ENCODE measurements at places on chromosomes 4 and X.

GRCh38 chr4:120838784-120839183 is 83.7 kb downstream of the PRDM5 start:
- no peak for DNase-seq

GRCh38 chr4:115113506-115114106 is at the start of gene NDST4:
Gene NDST4 (minus strand): TSS chr4:115113620. CDS start chr4:115077036, 36,584 bp downstream.
- DNase-seq: no peak

GRCh38 chr4:37389967-37390580 is 145.5 kb downstream of the NWD2 start:
- DNase-seq: no peak

DNA sequence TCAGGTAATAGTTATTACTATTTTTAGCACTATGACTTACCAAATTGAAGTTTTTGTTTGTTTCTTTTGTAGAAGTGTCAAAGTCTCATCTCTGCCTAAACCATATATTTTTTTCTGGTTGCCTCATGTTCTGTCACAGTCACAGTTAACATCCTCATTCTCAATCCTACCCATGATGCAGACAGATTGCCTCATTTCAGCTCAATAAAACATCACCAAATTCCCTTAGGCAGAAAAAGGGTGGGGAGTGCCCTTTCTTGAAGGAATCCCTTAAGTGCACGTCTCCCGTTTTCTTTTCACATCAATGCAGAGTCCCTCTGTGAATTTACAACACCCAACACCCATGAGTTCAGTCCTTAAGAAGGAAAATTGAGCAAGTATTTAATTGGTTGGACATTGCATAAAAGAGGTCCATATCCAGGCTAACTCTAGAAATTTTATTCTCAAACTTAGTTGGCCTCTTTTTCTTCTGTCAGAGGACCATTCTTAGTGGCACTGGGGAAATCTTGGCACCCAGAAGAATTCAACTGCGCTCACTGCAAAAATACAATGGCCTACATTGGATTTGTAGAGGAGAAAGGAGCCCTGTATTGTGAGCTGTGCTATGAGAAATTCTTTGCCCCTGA is 103.7 kb upstream of the BMPR1B start:
- DNase-seq: no peak

- no peak for DNase-seq
Measured at GRCh38 chr4:99403380-99404184, 31.6 kb downstream of the ADH7 start.

DNA sequence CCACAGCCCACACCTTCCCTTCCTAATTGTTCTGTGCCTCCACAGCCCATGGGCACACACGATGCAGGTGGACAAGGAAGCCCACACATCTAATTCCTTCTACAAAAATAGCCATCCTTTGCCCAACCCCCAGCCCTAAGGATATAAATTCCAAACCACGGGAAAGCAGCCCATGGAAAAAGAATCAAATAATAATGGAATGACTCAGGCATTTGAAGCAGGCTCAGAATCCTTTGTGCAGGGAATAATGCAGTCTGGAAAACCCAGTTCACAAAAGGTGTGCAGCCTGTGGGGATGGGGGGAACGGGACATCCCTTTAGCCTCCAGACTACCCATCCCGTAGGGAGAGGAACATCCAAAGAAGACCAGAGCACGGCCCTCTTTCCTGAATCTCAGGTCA is 342.3 kb upstream of the GALNT7 start:
- DNase-seq: no peak

- no peak for DNase-seq
Measured at GRCh38 chr4:139975830-139976272, 178.1 kb downstream of the MAML3 start.

DNA sequence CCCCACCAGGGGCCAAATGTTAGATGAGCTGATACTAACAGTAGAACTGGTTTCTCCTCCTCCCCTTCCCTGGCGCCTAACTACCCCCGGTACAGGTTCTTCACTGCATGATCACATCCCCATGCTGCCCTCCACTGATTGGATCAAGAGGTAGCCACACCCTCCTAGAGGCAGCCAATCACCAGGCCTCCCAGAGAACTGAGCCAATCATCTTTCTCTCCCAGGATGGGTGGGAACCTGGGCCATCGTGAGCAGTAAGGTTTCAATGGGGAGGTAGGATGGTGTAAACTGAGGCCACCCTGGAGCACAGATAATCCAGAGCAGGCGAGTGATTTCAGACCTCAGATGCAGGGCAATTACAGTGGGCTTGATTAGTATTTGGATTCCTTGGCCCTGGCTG is 64.2 kb downstream of the PPP2R2C start:
- no peak for DNase-seq

DNA sequence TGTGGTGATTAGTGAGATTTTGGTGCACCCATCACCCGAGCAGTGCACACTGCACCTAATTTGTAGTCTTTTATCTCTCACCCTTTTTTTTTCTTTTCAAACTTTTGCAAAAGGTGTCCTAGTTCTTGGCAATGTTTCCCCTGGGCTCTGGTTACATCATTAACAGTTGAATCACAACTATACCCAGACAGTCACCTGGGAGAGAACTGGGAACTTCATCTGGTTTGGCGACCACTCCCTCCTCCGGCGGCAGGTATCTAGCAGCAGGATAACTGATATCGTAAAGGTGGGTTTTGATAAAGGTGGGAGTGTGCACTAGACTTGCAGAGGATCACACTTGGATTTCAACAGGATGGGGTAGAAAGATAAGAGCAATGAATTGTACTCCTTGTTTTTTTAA is 140.5 kb downstream of the CHIC2 start:
- DNase-seq: no peak

DNA sequence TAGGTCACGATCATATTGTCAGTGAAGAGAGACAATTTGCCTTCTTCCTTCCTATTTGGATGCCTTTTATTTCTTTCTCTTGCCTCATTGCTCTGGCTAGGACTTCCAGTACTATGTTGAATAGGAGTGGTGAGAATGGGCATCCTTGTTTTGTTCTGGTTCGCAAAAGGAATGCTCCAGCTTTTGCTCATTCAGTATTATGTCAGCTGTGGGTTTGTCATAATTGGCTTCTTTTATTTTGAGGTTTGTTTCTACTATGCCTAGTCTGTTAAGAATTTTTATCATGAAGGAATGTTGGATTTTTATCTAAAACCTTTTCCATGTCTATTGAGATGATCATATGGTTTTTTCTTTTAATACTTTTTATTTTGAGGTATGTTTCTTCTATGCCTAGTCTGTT is 152.3 kb upstream of the MAD2L1 start:
- DNase-seq: no peak

- DNase-seq: no peak
Measured at GRCh38 chr4:55673424-55673823, 37.3 kb upstream of the NMU start.

- no peak for DNase-seq
Measured at GRCh38 chr4:184669251-184669650, 19.7 kb downstream of the PRIMPOL start.

DNA sequence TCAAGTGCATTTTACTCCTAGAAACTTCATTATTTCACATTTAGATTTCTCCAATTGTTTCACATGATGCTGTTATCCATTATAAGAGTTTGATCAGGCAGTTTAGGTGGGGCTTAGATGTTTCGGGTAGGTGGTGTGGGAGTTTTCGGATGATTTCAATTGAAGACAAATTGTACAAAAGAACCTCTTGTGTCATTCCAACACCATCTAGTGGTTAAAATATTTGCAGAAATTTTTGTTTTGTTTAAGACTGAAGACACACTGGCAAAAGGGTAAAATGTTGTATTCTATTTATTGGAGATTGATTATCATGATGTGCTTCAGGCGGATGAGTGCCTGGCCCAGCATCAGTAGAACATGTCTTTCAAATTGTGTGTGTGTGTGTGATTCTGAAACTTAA is 212.7 kb downstream of the SH3BGRL start:
- DNase-seq: no peak

GRCh38 chr4:140157341-140157740 is 3.4 kb upstream of the MAML3 start:
- DNase-seq: no peak

DNA sequence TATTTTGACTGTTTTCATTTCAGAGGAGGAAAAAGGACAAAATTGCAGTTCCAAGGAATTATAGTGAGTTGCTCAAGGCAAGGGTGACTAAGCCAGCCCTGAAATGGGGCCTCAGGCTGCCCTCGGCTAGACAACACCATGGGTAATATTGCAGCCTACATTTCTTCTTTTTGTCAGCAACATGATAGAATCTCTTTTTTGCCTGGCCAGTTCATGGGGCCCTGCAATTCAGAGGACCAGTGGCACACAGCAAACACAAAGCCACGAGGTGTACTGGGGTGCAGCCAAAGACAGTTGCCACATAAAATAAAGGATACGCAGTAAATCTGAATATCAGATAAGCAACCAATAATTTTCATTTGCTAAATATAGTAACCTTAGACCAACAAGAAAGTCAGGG is 41.8 kb downstream of the RBM47 start:
- no peak for DNase-seq

DNA sequence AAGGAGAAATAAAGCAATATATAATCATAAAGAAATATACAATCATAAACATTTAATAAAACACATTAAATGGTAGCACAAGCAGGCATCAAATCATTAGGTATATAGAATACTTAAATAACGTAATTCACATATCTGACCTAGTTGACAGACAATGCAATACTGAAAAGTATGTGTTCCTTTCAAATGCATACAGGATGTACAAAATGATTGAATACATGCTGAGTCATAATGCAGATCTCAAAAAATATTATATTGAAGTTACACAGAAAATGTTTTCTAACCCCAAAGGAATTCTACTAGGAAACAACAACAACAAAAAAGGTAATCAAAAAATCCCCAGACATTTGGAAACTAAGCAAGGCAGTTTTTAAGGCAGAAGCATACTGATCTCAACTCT is 1072.0 kb upstream of the INTU start:
- DNase-seq: no peak

- no peak for DNase-seq
Measured at GRCh38 chr4:11155208-11155867, 273.4 kb downstream of the HS3ST1 start.

GRCh38 chr4:157792716-157793115 is 380.1 kb downstream of the GASK1B start:
- DNase-seq: no peak

GRCh38 chr4:181219783-181220416 is 1023.3 kb upstream of the TENM3 start:
- DNase-seq: no peak

GRCh38 chr4:48329976-48330375 is 11.4 kb upstream of the SLAIN2 start:
- no peak for DNase-seq

GRCh38 chr4:3860061-3860912 is 94.1 kb downstream of the ADRA2C start:
- DNase-seq: no peak

DNA sequence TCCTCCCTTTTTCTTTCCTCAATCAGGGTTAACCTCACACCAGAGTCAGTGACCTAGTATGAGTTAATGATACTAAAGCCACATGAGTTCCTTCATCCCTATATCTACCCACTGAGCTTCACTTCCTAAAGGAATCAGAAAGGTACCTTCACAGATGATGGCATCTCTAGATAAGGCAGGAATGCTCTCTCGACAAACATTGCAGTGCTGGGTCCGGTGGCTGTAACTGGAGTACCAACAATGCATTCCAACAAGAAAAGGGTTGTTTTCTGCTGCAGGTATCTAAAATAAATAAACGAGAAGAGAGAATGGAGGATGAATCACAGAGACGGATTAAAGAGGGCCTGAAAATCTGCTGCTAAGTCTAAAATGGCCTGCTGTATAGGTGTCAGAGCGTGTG is 66.7 kb downstream of the DGKK start:
- no peak for DNase-seq

DNA sequence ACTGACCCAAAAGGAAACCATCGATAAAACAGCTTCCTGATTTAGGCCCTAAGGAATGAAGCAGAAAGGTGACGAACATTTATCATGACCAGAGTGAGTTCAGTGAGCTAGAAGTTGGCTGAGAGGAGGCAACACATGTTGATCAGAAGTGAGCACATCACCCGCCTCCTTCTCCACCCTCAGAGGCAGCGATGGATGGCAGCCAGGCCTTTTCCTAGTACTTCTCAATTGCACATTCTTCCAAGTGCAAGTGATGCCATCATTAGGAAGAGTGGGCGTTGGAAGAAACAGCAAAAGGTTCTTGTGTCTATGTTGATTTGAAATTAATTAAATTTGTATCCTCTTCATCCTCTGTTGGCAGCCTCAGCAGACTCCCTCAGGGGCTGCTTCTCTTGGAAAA is 51.7 kb downstream of the TMEM154 start:
- DNase-seq: no peak

GRCh38 chr4:11418610-11419009 is 10.1 kb downstream of the HS3ST1 start:
- DNase-seq: no peak

- no peak for DNase-seq
Measured at GRCh38 chr4:48785302-48785701, 5.2 kb upstream of the FRYL start.
